Stimulated activated CD4-positive, alpha-beta T cell treated with anti-CD3 and anti-CD28 coated beads, Interleukin-2, amount 100 ng/mL, for 48 hours (primary cell): ENCODE measurements at places on chromosomes 3 and 15.

GRCh38 chr3:178084938-178085816 lies 451.1 kb upstream of the KCNMB2 start:
- no peak for DNase-seq

GRCh38 chr3:33092496-33093254 lies 4.3 kb downstream of the GLB1 start:
- no peak for DNase-seq

- DNase-seq, result no peak
These were observed 22.0 kb downstream of the ASTE1 start for GRCh38 chr3:131004603-131005002.

- DNase-seq, result no peak
These were observed 56.3 kb downstream of the RASGRF1 start for GRCh38 chr15:79034284-79034683.

- DNase-seq, result no peak
These were observed 174.5 kb upstream of the LRRFIP2 start for GRCh38 chr3:37348736-37349396.

DNA sequence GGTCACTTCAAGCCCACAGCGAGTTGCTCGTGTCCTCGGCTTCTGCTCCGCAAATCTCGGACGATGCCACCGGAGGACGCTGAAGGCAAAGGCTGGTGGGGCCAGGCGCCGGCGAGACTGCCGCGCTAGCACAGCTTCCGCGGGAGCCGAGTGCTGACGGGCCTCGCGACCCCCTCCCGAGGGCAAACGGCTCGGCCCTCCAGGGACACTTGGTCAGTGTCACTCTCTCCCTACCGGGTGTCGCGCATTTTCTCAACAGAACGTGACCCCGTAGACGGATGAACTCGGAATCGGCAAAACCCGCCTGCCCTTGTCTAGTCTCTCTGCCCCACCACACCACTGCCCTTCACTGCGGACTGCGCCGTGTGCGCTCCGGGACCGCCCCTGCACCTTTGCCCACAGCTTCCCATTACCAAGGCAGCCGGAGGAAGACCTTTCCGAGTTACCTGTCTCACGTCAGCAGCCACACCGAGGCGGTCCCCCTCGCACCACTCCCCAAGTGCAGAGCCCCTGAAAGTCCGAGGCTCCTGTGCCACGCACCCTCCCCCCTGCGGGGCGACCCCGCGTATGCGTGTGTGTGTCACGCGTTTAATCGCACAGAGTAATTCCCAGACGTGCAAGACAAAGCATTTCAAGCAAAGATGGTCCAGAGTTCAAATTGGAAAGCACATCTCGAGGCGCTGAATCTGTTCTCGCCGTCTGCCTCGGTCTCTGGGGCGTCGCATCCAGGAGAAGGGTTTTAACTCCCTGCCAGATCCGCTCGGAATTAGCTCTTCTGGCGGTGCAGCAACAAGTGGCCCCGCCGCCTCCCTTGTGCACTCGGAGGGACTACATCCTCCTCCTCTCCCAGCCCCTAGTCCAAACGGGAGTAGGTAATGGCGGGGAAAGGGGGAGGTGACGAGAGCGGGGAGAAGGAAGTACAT lies 245.0 kb upstream of the TOPAZ1 start:
- no peak for DNase-seq

DNA sequence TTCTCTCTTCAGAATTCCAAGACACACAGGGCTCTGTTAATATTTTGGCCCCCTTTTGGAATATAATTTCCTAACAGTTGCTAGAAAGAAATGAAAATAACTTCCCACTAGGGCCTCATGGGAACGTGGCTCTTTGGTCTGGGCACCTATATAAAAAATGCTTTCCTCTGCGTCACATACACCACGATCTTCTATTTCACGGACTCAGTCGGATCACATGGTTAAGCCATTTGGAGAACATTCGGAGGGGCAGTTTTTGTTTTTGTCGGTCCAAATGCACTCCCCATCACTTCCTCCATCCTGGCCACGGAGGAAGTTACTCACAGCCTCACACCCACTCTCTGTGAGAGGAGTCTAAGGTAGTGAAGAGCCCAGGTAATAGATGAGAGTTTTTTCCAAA lies 21.0 kb downstream of the TMEM44 start:
- DNase-seq, result no peak
